ENCODE measurements at places on chromosomes 11 and 22.

DNA sequence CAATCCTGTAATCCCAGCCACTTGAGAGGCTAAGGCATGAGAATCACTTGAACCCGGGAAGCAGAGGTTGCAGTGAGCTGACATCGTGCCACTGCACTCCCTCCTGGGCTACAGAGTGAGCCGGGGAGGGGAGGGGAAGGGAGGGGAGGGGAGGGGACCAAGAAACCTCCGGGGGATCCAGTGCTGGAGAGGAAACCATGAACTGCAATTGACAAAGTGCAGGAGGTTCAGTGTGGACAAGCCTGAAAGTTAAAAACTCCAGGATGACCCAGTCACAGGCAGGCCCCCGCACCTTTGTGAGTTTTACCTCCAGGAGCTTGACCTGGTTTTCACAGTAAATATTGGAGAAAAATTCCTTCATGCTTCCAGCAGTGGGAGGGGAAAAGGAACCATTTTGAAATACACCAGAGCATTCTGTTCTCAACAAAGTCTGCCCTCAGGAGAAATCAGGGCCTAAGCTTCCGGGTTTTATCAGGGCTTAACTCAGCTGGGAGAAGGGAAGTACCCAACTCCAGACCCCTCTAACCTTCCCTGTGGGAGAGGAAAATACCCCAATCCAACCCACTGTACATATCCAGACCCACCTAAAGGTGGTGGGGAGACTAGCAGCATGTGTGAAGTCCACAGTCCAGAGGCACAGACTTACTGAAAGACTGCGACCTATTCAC, 15.5 kb upstream of the ZFTA start:
- no peak for DNase-seq

GRCh38 chr11:110407315-110407714, 22.4 kb upstream of the FDX1 start:
- no peak for DNase-seq

DNA sequence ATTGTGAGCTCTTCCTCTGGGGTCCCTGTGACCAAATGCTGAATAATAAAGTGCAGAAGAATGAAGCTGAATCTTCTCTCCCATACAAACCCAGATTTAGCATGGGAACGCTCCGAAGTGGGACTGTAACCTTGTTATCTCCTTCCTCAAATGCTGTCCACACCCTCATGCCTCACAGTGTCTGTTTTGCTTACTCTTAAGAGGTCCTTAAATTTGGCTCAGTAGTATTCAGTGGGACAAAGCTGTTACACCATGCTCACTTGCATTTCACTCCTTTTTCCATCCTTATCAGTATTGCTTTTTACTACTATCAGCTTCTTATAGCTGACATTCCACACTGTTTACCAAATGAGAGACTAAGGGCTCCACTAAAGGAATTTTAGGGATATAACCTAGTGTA, 13.8 kb upstream of the AMOTL1 start:
- no peak for DNase-seq

DNA sequence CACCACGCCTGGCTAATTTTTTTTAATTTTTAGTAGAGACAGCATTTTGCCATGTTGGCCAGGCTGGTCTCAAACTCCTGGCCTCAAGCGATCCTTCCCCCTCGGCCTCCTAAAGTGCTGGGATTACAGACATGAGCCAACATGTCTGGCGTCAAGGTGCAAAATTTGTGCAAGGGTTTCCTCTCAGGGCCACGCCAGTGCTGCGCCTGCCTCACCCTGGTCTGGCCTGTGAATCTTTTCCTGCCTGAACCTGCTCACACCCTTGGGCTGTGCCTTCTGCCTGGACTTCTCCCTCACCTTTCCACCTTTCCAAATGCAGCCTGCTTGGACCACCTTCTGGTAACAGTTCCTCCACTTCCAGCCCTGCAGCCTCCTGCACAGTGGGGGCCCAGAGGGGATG, 43.4 kb downstream of the MCM5 start:
- DNase-seq: no peak

DNA sequence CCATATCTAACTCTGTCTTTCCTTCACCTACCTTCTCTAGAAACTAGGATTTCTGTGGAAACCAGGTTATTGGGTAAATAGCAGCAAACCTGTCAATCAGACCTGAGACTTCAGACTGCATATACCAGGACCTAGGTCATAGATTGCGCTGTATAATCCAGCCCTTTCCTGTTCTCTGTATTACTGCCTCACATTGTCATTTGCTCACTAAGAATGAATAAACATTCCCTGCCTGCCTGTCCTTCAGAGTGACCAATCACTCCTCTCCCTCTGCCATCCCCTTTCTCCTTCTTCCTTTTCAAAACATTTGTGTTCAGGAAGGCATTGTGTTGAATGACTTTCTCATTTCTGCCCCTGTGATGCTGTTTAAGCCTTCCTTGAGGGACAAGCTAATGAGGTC, 14.1 kb upstream of the FZD4 start:
- DNase-seq: no peak

All from GOT3 (cell line).